NCI-H1417 treated with DMSO at 0.1 percent for 48 hours (cell line): ENCODE measurements at places on chromosomes 1 and 21.

DNA sequence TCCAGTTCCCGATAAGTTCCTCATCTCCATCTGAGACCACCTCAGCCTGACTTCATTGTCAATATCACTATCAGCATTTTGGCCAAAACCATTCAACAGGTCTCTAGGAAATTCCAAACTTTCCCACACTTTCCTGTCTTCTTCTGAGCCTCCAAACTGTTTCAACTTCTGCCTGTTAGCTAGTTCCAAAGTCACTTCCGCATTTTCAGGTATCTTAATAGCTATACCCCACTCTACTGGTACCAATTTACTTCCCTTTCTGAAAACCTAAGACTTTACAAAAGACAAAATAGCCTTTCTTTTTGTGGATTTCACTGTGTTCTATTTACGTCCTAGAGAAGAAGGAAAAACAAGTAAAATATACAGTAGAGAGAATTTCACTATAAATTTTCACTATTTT lies 147.0 kb upstream of the FMN2 start:
- DNase-seq = no peak

- DNase-seq = no peak
These were observed 58.5 kb downstream of the UMODL1 start for GRCh38 chr21:42129300-42130266.

DNA sequence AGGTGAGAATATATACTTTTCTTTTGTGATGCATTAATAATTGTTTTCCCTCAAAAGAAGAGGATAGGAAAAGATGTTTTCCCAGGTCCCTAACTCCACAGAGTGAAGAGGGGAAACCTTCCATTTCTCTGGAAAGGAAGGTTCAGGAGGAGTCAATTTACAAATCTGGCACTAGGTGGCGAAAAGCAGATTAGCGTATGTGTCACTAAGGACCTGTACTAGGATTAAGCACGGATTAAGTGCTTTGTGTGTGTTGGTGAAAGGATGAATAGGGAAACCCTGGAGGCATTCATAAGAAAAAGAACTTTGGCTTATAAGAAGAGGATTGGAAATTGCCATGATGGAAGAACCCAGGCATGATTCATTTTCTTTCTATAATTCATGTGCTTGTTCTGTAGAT lies 410.1 kb upstream of the PLXNA2 start:
- no peak for DNase-seq

GRCh38 chr1:15017120-15017519 lies 136.4 kb upstream of the TMEM51 start:
- no peak for DNase-seq

- no peak for DNase-seq
These were observed 14.5 kb downstream of the GLUL start for GRCh38 chr1:182376936-182377574.

- DNase-seq = no peak
These were observed 18.6 kb upstream of the C1orf105 start for GRCh38 chr1:172401892-172402291.

GRCh38 chr21:38342739-38343138 lies 85.9 kb downstream of the KCNJ15 start:
- DNase-seq = no peak

DNA sequence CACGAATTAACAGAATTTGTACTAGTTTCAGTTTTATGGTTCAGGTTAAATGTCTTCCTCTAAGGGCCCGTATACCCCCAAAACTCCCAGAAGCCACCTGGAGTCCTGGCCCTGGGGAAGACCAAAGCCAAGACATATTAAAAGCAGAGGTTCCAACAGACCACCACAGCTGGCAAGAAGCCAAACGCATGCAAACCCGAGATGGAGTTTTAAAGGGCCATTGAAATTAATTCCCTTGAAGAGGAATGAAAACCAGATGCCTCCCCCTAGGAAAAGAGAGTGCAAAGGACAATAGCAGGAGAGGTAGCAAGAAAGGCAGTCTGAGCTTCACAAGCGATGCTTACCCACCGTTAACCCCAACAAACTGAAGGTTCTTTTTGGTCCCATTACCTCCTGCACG lies 48.1 kb downstream of the KANK4 start:
- no peak for DNase-seq

DNA sequence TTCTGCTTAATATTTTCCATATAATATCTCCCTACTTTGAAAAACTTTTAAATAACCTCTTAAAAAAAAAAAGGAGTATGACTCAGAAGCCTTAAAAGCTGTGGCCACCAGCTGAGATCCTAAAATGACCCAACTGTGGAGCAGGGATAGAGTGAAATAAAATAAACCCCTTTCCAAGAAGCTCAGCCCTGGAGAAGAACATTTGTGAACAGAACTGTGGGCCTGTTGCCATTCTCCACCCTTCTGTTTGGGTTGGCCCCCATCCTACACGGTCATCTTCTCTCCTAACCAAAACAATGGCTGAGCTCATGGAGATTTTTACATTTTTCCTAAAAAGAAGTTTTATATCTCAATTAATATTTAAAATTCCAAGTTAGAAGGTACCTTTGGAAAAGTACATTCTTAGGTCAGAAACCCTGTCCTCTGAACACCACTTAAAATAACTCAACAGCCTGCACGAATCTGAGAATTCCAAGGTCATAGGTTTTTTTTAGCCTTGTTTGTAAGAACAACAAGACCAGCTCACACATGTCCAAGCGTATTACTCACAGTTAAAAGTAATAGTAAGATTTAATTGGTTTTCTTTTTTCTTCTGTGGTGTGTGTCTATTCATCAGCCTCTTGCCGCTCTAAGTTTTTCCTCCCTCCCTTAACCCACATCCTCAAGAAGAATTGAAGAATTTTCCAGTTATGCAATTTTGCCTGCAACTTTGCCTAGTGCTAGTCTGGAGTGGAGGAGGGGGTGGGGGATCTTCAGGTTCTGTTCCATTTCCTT lies 107.7 kb upstream of the ERRFI1 start:
- DNase-seq = no peak

DNA sequence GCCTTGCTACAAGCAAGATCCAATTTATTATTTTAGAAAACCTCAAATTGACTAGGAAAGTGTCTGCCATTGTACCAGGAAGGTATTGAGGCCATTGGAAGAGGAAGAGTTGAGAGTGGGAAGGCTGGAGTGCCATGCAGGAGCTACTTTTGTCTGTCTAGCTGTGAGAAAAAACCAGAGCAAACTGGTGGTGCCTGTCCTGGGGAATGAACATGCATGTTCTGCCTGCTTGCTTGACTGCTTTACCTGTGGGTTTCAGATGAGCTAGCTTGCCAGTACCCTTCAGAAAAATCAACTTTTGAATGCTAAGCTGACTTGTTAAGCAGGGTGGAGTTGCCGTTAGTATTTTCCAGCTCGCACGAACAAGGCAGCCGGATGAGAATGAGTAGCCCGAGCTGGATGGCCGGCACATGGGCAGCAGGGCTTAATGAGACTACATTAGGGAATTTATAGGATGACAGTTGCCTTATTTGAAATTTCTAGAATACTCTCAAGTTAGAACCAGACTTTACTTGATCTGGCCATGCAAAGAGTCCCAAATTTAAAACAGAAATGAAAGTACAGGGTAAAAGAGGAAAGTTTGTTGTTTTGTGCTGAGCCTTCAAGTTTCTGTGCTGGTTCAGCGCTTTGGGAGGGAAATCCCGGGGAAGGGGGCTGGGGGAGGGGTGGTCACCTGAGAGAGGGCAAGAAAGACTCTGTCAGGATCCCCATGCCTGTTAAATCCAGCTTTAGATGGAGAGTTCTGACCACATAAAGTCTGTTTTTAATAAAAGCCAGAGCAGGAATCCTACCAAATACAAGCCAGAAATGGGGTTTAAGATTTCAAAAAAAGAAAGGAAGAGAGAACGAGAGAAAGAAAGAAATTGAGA lies 29.6 kb upstream of the C1orf105 start:
- no peak for DNase-seq

DNA sequence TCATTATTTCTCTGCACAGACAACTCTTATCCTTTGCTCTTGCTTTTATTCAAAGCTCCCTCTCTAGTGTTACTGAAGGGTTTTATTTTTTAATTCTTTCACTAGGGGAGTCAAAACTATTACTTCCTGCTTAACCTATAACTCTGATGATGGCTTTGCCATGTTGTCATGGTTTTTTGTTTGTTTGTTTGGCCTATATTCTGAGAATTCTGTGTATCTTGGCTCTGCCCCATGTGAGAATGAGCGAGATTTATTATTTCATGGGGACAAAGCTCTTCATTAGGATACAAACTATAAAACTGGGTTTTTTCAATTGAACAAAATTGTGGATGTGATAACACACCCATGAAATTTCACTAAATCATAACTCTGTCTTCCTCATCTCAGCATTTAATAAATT lies 190.5 kb upstream of the C1orf105 start:
- DNase-seq = no peak

- DNase-seq = no peak
These were observed at the start of gene AK5 for GRCh38 chr1:77281491-77282186. Gene AK5, plus strand, starts transcription at chr1:77282019. Its CDS starts 295 bp downstream, at chr1:77282314.

GRCh38 chr21:38503583-38503982 lies 5.3 kb upstream of the ERG start:
- DNase-seq = no peak

DNA sequence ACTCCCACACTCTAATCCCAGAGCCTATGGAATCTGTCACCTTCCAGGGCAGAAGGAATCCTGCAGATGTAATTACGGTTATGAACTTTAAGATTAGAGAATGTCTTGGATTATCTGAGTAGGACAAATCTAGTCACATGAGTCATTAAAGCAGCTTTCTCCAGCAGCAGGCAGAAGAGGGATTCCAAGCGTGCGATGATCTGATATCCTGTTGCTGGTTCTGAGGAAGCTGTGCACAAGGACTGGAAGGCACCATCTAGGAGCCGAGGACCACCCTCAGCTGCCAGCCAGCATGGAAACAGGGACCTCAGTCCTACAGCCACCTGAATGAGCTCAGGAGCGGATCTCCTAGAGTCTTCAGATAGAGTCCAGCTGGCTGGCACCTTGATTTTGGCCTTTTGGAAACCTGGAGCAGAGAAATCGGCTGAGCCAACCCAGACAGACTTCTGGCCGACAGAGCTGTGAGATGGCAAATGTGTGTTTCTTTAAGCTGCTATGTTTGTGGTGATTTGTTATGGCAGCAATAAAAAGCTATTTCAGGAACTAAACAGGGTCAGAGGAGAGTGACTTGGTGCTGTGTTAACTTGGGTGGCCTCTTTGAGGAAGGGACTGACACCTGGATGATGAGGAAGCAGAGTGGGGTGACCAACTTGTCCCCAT lies 34.5 kb downstream of the LRRN2 start:
- DNase-seq = no peak

DNA sequence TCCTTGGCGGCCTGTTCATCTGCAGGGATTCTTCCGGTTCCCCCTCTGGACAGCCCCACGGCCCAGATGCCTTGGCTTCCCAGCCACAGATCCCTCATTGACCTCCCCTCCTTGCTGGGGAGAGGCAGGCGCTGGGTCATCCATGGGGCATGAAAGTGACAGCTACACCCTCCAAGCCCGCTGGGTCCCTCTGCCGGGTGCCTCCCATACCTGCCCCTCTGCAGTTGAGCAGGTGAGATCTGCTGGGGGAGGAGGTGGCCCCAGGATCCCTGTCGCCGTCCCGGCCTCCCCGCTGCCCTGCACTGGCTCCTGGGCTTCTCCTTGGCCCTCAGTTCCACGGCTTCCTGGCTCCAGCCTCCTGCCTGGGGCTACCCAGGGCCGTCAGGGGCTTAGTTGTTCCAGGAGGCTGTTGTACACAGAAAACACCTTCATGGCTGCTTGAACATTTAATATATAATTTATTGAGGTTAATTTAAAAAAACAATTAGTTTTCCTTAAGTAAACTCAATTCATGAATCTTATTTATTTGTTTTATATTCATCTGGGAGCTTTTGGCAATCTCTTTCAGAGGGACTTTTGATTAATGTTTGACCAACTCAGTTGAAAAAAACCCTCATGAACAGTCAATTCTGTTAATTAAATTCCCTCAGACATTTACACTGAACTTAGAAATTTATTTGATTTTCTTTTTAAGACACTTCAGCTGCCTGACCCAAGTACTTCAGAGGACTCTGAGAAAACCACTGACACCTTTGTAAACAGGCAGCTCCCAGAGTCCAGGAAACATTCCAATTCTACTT lies 67.6 kb upstream of the ABCG1 start:
- DNase-seq = no peak

DNA sequence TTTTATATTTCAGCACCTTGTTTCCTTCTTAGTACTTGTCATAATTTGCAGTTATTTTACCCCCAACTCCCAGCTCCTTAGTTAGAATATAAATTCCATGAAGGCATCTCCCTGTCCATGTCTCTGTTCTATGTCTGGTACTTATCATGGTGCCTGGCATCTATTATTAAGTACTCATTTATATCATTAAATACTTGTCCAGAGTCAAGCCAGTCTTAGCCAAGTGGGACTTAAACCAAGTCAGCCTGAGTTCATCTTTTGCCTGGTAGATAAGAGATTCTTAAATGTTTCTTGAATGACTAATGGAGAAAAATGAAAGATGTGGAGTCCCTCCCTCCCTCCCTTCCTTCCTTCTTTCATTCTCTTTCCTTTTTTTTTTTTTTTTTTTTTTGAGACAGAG lies 9.4 kb downstream of the SLC25A44 start:
- no peak for DNase-seq

DNA sequence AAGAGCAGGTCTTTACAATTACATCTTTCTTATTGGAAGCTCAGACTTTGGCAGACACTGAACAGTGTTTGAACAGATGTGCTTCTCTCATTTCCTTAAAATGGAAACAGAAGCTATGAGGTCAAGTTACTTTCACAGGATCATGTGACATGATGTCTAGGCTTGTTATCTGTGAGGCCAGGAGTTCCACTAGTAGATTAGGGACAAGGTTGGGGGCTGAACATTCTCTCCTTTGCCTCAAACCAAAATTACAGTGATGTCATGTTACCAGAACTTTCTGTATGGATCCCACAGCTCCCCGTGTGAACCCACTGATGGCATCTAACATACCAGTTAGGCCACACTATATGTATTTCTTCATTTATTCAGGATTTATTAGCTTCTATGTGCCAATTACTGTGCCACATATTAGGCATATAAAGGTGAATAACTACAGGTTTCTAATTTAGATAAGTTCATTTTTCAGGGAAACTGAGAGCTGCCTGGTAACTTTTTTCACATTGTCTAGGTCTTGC lies 6.0 kb downstream of the DYNLT5 start:
- no peak for DNase-seq

DNA sequence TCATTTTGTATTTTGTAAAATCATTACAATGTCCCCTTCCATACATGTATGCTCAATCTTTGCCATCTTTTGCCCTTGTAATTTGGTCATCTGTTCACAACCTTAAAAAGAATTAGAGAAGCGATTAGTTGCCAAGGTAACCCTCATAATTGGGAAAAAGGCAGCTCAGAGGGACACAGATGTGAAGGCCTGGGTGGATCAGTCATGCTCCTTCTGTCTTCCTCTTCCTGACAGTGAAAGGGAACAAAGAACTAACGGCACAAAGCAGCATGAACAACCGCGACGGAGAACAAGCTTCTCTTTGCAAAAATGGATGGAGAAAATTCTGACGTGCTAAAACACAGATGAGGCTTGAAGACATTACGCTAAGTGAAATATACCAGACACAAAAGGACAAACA lies 78.7 kb upstream of the COG2 start:
- no peak for DNase-seq

GRCh38 chr1:2279210-2279639 lies 51.1 kb downstream of the SKI start:
- DNase-seq = no peak

- DNase-seq = no peak
These were observed 273.8 kb downstream of the FAM72C start for GRCh38 chr1:143698016-143698415.

- no peak for DNase-seq
These were observed 37.8 kb upstream of the BMP8A start for GRCh38 chr1:39453603-39454002.

- no peak for DNase-seq
These were observed 98.5 kb downstream of the LMX1A start for GRCh38 chr1:165257969-165258459.
